ENCODE measurements at places on chromosomes 3 and 15.

DNA sequence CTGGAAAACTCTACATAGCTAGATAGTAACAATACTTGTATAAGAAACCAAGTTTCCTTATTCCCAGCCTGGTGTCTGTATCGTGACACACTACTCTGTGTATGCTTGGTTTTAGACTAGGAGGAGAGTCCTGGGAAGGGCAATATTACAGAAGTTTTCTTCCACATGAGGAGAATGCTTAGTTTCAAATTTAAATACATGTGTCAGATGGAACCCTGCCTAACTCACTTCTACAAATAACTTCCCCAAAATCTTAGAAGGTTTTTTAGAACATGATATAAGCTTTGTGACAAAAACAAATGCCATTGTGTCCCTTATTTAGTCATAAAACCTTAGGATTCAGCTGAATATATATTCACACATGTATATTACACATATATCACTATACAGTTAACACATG is 7.2 kb upstream of the IL20RB start:
- no peak for DNase-seq

GRCh38 chr15:29870495-29871151 is 48.4 kb upstream of the TJP1 start:
- no peak for DNase-seq

DNA sequence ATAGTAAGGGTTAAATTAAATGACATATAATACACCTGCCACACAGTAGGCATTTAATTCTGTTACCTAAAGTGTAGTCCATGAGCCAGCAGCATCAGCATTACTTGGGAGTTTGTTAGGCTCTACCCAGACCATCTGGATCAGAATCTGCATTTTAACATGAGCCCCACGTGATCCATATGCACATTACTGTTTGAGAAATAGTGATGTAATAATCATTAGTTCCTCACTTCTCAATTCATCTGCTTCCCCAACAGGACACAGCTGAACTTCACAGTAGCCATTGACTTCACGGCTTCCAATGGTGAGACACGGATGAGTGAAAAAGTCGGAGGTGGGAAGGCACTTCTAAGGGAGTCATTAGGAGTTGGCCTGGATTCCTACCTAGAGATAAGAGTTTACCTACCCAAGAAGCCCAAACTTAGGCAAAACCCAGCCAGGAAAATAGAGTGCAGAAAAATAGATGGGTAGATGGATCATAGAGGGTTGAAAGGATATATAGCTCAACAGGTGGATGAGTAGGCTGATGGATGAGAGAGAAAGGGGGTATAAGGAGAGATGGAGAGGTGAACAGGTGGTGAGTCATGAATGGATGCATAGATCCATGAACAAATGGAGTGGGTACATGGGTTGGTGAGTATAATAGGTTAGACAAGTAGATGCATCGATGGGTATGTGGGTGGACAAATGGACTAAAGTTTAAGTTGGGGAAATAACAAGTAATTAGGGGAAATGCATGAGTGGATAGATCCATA is 13.3 kb downstream of the CPNE9 start:
- no peak for DNase-seq

GRCh38 chr3:132641837-132642538 is 17.6 kb downstream of the ACAD11 start:
- no peak for DNase-seq

GRCh38 chr15:64809649-64810496 is 15.6 kb downstream of the PIF1 start:
- no peak for DNase-seq

DNA sequence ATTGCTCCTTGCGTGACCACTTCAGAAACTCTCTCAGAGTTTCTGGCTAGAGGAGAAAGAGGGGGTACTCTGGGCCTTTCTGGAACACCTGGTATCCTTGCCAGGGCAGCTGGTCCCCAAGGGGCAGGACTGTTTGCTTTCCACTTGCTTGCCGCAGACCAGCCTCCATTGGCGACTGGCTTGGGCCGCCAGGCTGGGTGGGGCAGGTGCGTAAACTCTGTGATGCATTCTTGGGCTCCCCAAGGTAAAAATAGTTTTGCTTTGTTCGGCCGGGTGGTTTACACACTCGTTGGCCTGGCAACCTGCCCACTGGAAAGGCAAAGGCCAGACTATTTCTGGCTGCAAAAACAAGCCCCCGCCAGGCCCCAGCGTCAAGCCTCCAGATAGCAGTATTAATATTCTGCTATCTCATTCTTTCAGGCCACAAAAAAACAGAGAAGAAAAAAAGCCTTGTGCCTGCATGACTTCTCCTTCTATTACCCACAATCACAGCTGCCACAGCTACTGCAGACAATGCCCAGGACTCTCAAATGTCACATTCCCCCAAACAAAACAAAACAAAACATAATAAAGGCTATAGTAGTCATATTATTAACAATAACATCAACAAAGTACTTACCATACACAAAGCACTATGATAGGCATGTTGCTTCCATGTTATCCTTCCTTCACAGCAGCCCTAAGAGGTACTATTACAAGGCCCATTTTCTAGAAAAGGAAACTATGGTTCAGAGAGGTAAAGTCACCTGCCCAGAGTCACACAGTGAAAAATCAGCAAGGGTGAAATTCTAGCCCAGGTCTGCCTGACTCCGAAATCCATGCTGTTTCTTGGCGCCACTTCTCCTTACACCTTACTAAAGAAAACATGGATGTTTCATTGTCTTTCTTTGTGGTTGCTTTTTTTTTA is 14.0 kb upstream of the SSUH2 start:
- no peak for DNase-seq

- no peak for DNase-seq
Observed at GRCh38 chr3:133745981-133746711, at the start of gene TF. Gene TF (plus strand): TSS chr3:133746393. CDS start chr3:133746441, 48 bp downstream.

DNA sequence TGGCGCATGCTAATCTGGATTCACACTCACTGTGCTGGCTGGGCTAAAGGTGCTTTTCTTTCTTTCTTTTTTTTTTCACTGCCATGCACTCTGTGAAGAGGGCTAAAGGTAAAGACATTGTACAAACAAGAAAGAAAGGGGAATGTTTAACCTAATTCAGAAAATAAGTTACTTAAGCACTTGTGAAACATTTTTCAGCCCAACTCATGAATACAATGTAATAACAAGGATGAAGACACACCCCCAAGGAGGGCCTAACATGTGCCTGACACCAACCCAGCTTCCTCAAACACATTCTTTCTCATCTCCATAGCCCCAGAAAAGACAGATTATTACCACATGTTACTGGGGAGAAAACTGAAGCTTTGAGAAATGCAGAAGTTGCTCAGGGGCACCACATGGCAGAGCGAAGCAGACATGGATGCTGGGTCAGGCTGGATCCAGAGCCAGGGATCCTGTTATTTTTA is 5.7 kb downstream of the STIMATE start:
- no peak for DNase-seq

GRCh38 chr3:11832981-11833905 is 13.4 kb downstream of the TAMM41 start:
- no peak for DNase-seq

GRCh38 chr3:150308481-150309256 is 99.4 kb upstream of the TSC22D2 start:
- DNase-seq: no peak

GRCh38 chr3:124688581-124689454 is 41.4 kb upstream of the UMPS start:
- DNase-seq: no peak
